ENCODE measurements at places on chromosomes 3 and 15.
A peak's percentile ranks its signal among the peaks of the same experiment; 100 is the strongest.

DNA sequence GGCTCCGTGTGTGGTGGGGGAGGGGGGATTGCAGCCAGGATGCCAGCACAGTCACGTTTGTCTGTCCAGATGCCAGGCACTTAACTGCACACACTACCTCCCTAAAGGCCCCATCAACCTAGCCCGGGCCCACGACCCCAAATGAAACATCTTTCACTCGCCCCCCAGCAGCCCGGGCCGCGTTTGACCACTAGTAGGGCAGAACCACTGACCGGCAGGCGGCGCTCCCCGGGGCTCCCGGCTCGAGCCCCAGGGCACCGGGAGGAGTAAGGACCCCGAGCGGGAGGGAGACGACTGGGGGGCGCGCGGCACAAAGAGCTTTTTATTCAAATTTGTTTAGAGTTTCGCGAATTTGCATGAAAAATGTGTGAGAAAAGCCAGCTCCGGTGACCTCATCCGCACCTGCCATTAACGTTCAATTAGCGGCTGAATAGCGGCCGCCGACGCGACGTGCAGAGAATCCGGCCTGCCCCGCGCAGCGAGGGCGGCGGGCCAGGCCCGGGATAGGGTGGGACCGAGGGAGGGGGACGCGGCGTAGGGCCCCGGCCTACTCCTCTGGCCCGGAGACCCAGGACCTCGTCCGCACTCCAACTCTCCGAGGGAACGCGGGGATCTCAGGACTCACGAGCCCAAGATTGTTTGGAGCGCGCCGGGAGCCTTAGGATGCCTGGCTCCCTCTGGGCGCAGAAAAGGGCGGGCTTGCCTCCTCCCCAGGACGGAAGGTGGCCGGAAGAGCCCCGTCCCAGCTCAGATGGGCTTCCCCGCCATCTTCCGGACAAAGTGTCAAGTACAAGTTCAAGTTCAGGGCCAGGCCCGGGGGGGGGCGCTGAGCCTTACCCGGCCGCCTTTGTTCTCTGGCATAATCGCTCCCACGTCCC, 64.9 kb upstream of the POLG start:
- H3K27me3 ChIP-seq, result peaks cover 85% of the 10 kb centered on the region
- ATAC-seq, result peak; percentile 70
- H3K4me3 ChIP-seq, result peak overlapping the region; percentile 74

DNA sequence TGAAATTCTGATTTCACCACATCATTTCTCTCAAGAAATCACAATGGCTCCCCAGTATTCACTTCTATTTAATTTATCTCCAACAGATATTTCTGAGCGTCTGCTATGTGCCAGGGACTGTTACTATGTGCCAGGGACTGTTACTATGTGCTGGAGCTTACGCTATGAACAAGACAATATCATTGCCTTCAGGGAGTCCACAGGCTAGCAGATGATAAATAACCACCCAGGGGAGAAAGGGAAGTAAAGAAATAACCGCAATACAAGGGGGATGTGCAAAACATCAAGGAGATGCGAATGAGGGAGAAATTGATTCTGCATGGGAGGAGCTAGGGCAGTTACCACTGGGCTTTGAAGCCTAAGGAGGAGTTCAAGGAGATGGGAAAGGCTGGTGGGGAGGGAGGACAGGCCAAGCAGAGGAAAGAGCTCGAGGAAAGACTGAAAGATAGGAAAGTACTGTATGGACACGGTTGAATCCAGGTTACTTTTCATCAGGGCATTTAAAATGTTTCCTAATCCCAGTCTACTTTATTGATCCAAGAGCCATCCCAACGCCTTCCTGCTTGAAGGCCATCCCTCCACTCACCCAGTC, 2.5 kb downstream of the THSD4 start:
- H3K36me3 ChIP-seq, result no peaks in the 10 kb centered on the region
- H3K4me1 ChIP-seq, result peaks cover 7% of the 10 kb centered on the region
- peaks cover 70% of the 10 kb centered on the region for H3K27me3 ChIP-seq
- ATAC-seq, result no peak
- H3K27ac ChIP-seq, result no peak overlapping the region

DNA sequence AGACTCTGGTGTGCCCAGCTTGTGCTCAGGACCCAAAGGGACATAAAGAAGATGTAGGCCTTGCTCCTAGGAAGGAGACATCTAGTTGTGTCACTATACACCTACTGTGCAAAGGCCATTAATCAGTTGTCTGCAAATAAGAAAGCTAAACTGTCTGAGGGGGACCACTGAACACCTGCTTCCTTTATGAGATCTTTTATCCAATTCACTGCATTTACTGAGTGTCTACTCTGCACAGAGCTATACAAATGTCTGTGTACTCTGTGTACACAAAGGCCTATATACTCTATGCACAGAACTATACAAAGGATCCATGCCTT, 124.8 kb downstream of the CTNNB1 start:
- H3K4me1 ChIP-seq, result no peaks in the 10 kb centered on the region
- H3K36me3 ChIP-seq, result no peaks in the 10 kb centered on the region
- H3K27ac ChIP-seq, result no peak overlapping the region
- no peak for ATAC-seq

GRCh38 chr3:165464736-165465135, 268.6 kb upstream of the SLITRK3 start:
- H3K4me1 ChIP-seq, result no peaks in the 10 kb centered on the region
- no peak overlapping the region for H3K4me3 ChIP-seq
- no peaks in the 10 kb centered on the region for H3K36me3 ChIP-seq
- no peak for ATAC-seq
- H3K27me3 ChIP-seq, result no peaks in the 10 kb centered on the region

DNA sequence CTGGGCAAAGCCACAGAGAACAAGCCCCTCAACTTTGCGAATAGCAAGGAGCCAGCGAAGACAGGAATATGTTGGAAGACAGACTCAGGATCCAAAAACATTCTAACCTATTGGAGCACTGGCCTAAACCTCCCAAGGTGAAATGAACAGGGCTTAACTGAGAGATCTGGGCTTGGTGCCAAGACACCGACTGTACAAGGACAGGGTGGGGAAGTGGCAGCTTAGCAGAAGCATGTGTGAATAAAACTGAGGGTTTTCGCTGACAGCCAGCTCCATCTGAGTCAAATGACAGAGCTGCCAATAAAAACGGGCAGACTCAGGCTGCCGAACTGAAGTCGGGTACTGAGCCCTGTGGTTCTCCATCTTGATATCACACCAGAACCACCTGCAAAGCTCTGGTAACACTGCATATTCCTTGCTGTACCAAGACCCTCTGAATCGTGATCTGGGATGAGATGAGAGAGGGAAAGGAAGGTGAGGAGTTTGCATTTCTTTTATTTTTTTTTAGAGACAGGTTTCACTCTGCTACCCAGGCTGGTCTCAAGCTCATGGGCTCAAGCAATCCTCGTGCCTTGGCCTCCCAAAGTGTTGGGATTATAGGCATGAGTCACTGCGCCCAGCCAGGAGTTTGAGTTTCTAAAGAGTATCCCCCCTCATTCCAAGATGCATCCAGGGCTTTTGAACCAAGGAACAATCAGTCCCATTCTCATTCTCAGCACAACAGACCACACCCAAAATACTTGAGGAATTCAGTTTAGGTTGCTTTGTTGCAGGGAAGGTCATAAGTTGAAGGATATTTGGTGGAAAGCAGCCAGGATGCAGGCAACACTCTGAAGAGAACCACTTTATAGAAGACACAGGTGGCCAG, 6.0 kb upstream of the PLCB2 start:
- peaks cover 22% of the 10 kb centered on the region for H3K27me3 ChIP-seq
- no peaks in the 10 kb centered on the region for H3K36me3 ChIP-seq
- no peak for ATAC-seq
- no peak overlapping the region for H3K27ac ChIP-seq
- no peak overlapping the region for H3K4me3 ChIP-seq
- peaks cover 27% of the 10 kb centered on the region for H3K4me1 ChIP-seq

- H3K4me3 ChIP-seq, result peak overlapping the region; percentile 70
- peaks cover 26% of the 10 kb centered on the region for H3K36me3 ChIP-seq
- no peaks in the 10 kb centered on the region for H3K27me3 ChIP-seq
- H3K4me1 ChIP-seq, result peaks cover 37% of the 10 kb centered on the region
These were observed 1.9 kb downstream of the KBTBD8 start for GRCh38 chr3:67000009-67000408.

GRCh38 chr3:162195147-162195546, 698.5 kb downstream of the OTOL1 start:
- H3K27me3 ChIP-seq, result no peaks in the 10 kb centered on the region
- no peak overlapping the region for H3K27ac ChIP-seq
- H3K4me1 ChIP-seq, result no peaks in the 10 kb centered on the region
- H3K36me3 ChIP-seq, result no peaks in the 10 kb centered on the region

DNA sequence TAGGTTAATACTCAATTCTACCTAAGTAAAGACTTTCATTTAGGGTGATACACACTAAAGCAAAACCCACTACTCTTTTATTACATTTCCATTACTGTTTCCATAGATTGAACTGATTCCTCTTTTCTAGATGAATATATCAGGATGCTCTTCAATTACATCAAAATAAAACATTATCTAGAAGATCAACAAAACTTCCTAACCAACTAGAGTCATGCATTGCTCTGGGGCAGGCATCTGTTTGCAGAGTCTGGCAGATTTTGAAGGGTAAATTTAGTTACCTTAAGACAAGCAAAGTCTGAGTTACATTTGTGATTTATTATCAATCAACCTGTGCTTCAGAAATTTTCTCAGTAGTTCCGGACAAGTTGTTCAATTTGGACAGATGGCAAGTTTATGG, 117.1 kb downstream of the NEK11 start:
- no peak overlapping the region for H3K27ac ChIP-seq
- H3K36me3 ChIP-seq, result peaks cover 12% of the 10 kb centered on the region
- no peak for ATAC-seq
- no peaks in the 10 kb centered on the region for H3K27me3 ChIP-seq

- H3K36me3 ChIP-seq, result peaks cover 17% of the 10 kb centered on the region
- no peaks in the 10 kb centered on the region for H3K27me3 ChIP-seq
- ATAC-seq, result no peak
- H3K4me1 ChIP-seq, result no peaks in the 10 kb centered on the region
These were observed 636.2 kb upstream of the SGO1 start for GRCh38 chr3:20822251-20822650.

GRCh38 chr3:42581400-42581708, 413 bp downstream of the SEC22C start:
- peak overlapping the region; percentile 89 for H3K27ac ChIP-seq
- H3K4me1 ChIP-seq, result peaks cover 53% of the 10 kb centered on the region
- no peaks in the 10 kb centered on the region for H3K27me3 ChIP-seq
- H3K4me3 ChIP-seq, result peak overlapping the region; percentile 96
- ATAC-seq, result no peak
- H3K36me3 ChIP-seq, result peaks cover 19% of the 10 kb centered on the region

DNA sequence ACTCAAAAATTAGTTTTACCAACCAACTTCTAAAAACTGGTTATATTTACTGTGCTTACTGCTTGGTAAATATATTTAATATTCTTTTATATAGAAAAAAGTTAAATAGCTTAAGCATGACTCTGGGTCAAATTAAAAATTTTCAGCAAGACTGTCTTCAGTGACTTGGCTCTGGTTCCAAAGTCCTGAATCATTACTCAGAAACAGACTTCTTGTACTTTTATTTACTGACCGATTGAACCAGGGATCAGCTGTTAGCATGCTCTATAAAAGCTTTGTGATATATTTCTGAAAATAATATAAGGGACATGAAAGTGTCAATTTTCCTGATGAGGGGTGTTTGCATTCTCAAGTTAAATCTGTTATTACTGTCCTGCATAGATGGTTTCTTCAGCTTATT, 164.3 kb downstream of the MCTP2 start:
- H3K36me3 ChIP-seq, result peaks cover 37% of the 10 kb centered on the region
- no peaks in the 10 kb centered on the region for H3K4me1 ChIP-seq
- H3K27me3 ChIP-seq, result no peaks in the 10 kb centered on the region
- ATAC-seq, result no peak

DNA sequence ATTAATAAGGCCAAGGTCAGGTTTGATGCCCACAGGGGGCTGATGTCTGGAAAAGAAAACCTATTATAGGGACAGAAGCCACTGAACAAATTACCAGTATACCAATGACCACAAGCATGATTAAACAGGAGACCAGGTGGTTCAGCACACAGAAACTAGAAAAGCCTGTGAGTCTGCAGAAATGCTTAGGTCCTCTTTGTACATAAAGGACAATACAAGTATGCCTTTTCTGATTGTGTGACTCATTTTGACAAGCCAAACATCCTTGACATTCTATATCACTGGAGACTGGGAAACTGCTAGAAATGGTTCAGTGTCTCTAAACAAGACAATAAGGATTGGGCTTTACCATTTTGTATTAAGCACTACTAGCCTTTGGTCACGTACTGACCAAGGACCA, 113.2 kb upstream of the MYO5C start:
- no peaks in the 10 kb centered on the region for H3K27me3 ChIP-seq

DNA sequence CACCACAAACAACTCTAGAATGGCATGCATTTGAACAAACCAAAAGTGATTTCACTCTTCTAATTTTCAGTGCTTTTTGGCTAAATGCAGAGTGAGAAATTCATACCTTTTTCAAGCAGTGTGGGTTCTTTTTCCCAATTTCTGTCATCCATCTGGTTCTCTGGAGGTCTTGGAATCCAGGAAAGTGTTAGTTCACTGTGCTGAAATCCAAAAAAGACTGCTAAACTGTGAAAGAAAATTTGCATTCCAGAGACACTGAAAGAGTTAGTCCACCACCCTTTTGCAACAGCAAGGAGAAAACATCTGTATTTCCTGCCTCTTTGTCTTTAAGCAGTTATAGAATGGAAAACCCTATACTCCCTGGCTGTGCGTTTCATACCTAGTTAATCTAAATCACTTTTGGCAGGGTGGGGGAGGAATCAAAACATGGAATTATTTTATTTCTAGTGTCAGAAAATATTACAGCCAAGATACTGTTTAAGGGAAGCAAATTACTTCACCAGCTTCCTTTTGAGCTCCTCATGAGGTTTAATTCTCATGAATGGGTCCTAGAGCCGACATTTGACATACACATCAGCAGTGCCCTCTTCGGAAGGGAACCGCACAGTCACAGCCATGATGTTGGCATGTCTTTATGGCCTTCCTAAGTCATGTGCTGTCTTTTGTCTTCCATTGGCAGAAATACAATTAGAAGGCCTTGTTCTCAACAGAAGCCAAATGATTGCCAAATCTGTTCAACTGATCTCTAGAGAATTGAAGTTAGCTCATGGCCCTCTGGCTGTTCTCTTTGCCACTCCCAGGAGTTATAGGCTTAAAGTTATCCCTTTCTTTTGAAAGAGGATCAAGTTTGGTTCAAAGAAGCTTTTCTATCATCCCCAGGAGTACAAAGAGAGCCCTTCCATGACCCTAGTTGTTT, 317.7 kb upstream of the TPRG1 start:
- no peaks in the 10 kb centered on the region for H3K27me3 ChIP-seq
- no peak overlapping the region for H3K27ac ChIP-seq
- H3K36me3 ChIP-seq, result peaks cover 16% of the 10 kb centered on the region
- H3K4me1 ChIP-seq, result no peaks in the 10 kb centered on the region
